ENCODE measurements at places on chromosomes 1 and 21.

DNA sequence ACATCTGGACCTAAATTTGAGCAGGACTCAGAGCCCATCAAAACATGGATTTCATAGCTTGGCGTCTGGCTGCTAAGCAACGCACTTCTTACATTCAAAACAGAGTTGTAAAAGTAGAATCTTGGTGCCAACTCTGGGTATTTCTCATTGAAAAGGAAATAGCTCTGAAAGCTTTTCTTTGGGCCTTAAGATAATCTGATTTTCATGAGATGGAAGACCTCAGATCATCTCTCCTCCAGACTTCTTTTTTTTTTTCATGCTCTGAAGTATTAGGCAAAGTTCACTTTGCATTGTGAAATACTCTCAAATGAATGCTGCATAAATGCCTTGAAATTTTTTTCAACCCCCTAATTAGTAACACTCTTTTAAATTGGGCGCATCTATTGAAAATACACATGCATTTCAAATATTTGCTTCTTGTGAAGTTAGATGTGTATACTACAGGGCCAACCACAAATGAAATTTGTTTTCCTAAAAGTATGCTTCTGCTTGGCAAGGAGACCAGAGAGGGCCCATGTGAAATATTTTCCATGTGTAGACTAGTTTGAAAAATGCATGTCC is 4.2 kb downstream of the ADAMTS5 start:
- no peak for DNase-seq

GRCh38 chr1:56967900-56968832 is 2.4 kb upstream of the C8B start:
- no peak for DNase-seq

- no peak for DNase-seq
Measured at GRCh38 chr21:17786071-17786850, 32.9 kb downstream of the C21orf91 start.

GRCh38 chr21:45145146-45145545 is 70.8 kb downstream of the ADARB1 start:
- no peak for DNase-seq

- DNase-seq: no peak
Measured at GRCh38 chr1:221837896-221838295, 96.0 kb upstream of the DUSP10 start.

DNA sequence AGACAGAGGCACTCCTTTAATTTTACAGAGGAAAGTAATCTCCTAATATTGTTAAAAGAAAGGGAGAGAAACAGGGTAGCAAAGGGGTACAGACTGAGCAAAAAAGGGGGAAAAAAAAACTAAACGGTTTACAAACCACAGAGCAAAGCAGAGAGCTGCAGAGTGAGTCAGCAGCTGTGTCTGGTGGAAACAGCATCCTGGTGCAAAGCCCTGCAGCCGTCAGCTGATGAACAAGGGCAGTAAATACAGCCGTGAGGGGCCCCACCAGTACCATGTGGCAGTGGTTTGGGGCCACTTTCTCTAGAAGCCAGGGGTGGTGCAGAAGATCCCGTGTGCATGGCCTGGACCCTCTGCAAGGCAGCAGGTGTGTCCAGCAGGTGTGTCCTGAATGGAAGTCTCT is 111.3 kb downstream of the ERG start:
- no peak for DNase-seq

DNA sequence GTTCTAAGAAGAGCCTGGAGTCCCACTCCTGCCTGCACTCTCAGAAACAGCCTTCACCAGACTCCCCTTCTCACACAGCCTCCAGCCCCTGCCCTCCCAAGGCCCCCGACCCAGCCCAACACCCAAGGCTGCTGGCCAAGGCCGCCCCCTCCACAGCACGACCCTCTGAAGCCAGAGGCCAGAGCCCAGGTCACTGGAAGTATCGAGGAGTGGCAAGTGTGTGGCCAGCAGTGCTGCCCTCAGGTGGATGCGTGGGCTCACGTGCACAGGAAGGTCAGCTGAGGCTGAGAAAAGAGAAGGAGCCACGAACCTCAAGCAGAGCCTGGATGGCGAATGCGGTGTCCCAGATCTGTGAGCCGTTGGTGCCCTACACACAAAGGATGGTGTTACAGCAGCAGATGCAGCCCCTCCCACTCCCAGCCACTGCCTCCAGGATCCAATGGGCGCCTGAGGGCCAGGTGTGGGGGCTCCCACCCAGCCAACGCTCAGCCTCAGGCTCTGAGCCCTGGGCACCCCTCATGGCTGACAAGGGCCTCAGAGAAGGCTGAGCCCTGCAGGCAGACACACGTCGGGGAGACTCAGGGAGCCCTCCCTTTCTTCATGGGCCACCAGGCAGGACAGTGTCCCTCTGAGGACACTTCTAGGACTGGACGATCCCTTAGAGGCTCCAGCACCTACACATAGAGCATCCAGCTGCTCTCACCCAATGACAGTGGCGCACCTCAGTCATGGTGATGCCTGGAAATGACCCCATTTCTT is 18.0 kb downstream of the LSS start:
- no peak for DNase-seq

GRCh38 chr1:26693599-26694572 is 1.9 kb upstream of the ARID1A start:
- no peak for DNase-seq

DNA sequence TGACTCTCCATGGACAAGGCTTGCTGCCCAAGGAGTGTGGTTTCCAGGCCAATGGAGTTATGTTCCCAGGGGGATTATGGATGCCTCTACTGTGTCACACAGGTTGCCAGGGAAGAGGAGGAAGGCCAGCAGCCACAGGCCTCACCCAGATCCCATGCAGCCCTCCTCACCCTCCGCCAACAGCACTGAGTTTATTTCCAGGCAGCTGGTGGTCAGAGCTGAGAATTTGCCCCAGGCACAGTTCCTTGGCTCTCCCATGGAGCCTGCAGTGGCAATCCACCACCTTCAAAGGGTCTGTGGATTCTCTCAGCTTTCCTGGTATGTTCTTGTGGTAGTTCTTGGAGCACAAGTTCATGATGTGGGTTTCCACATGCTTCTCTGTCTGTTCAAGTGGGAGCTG is 79.2 kb downstream of the NTNG1 start:
- DNase-seq: no peak

DNA sequence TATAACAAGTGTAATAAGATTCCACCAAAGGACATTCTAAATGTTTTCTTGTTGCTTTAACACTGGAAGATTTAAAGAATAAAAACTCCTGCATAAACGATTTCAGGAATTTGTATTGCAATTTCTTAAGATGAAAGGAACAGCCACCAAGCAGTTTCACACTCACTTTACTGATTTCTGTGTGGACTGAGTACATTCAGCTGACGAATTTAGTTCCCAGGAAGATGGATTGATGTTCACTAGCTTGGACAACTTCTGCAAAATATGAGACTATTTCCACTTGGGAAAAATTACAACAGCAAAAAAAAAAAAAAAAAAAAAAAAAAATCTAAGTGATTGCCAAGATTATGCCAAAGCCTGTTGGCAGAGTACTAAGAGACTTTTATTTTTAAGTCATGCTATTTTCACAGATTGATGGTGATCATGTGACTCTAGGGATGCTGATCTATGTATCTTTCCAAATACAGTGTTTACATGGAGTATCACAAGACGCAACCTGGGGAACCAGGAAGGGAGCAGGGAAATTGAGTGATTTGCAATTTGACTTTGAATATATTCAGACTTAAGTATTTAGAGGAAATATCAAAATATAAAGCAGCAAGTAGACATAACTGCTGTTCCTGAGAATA is 341.0 kb downstream of the NTNG1 start:
- no peak for DNase-seq

DNA sequence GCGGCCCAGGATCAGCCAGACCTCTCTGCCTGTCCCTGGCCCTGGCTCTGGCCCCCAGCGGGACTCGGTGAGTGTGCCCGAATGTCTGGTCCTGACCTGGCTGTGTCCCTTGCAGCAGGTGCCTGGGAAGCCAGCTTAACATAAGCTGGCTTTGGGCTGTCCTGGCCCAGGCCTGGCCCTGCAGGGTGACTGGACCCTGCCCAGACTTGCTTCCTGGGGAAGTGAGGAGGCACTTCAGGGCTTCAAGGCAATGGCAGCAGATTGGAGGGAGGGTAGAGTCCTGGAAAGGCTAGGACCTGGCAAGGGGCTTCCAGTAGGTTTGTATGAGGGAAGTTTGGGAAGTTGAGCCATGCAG is 16.4 kb downstream of the RPS6KA1 start:
- no peak for DNase-seq

- DNase-seq: no peak
Measured at GRCh38 chr1:59354709-59355337, 57.9 kb downstream of the FGGY start.

GRCh38 chr1:84257617-84258016 is 43.9 kb upstream of the SAMD13 start:
- DNase-seq: no peak

GRCh38 chr1:210446479-210446878 is 117.8 kb downstream of the HHAT start:
- DNase-seq: peak; percentile 47

GRCh38 chr1:198333744-198334143 is 176.9 kb downstream of the NEK7 start:
- DNase-seq: no peak

DNA sequence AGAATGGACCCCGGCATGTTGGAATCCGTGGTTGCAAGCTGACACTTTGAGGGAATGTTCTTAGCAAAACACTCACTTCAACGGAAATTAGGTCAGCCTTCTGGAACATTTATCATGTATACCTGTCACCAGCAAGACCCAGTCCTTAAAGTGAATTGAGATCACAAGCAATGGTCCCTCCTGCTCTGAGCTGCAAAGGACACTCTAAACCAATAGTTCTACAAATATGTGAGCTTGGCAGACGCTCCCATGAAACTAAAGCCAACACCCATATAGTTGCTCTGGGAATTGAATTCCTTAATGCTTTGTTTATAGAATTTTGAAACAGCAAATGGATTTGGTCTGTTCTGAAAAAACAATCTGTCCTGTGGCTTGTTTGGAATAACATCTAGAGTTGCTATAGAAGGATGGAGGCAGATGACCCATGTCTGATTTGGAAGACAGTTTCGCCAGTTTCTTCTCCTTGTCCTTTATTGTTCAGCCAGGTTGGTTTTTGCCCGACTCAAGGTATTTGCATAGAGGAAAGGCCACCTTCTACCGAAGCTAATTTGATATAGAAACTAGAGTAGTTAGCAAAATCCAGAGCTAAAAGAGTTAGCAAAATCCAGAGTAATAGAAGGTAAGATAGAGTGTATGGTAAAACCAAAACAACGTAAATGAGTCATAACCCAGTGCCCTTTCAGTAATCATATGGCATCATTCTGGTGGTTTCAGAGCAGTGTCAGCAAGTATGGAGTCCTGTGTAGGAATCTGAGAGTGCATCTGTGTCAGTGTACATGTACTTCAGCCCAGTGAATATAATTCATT is 236.2 kb downstream of the NFIA start:
- DNase-seq: no peak

- DNase-seq: no peak
Measured at GRCh38 chr1:206035027-206035426, 11.3 kb upstream of the CTSE start.

DNA sequence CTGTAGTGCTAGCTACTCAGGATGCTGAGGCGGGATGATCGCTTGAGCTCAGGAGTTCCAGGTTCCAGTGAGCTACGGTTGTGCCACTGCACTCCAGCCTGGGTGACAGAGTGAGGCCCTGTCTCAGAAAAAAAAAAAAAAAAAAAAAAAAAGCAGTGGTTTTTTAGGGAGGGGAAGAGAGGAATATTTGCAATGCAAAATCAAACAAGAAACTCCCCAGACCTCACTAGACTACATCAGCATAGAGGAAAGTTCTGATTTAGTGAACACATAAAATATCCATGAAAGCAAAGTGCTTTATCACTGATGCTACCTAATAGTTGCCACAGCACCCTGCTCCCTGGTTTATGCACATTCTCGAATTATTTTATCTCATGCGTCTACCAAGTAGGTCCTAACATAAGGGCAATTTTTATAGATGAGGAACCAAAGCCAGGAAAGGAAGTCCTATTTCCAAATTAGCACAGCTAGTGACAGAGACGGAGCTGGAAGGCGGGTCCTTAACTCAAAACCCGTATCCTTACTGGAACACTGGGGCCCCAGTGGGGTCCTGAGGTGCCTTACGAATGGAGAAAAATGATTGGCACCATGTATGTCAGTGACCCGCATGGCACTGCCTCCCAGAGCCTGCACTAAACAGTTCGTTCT is 50.7 kb upstream of the GPR157 start:
- no peak for DNase-seq

DNA sequence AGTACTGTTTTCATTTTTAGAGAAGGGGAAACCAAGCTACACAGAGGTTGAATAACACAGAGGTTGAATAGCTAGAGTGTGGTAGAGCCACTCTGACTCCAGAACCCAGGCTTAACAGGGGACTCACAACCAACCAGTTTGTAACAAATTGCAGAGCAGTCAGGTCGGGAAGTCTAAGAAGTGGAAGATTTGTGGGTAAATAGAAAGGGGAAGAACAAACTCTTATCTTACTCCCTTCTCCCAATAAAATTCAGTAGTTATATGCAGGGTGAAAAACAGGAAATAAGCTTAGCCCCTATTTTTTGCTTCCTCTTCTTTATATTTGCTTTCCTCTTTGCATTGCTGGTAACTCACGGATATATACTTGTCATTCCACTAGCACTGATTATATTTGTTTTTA is 23.2 kb downstream of the CDC42 start:
- no peak for DNase-seq

DNA sequence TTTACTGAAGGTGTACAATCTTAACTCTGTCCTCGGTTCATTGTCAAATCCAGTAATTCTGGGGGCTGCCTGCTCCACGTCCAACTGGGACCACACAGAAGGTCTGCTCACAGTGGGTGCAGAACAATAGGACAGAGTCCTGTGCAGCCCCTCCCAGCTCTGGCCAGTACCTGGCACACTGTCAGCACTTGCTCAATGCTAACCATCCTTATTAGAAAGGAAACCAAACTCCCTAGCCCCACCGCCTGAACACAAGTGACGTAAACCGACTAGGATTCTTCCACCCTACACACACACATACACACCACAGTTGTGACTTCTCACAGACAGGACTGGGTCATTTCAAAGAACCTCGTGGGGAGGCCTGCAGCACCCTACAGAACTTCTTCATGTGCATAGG is 5.2 kb downstream of the BCAR3 start:
- no peak for DNase-seq

DNA sequence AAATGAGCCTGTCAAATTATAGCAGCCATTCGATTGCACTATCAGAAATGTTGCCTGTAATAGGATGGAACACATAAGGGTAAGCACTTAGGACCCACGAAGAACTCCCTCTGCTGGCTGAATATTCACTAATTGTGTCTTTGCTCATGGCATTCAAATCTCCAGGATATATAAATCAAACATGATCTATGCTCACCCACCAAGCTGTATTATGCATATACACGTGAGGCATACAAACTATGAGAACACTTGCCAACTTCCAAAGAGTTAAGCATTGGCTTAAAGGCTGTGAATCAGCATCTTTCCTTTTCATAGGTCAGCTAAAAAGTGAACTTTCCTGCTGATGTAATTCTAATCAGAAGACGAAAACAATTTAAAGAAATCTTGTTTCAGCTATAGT is 34.5 kb downstream of the TMPRSS15 start:
- DNase-seq: no peak

GRCh38 chr1:30988045-30988444 is 77.5 kb downstream of the PUM1 start:
- no peak for DNase-seq
